ENCODE measurements at places on chromosomes 13 and 19.

- DNase-seq: no peak
Measured at GRCh38 chr19:29923653-29924052, 18.4 kb upstream of the URI1 start.

- DNase-seq: no peak
Measured at GRCh38 chr19:49536921-49537462, 9.2 kb downstream of the RCN3 start.

GRCh38 chr13:50125554-50126262 is 110.5 kb downstream of the KCNRG start:
- DNase-seq: peak; percentile 96

- no peak for DNase-seq
Measured at GRCh38 chr13:70896136-70896535, 787.9 kb upstream of the KLHL1 start.

DNA sequence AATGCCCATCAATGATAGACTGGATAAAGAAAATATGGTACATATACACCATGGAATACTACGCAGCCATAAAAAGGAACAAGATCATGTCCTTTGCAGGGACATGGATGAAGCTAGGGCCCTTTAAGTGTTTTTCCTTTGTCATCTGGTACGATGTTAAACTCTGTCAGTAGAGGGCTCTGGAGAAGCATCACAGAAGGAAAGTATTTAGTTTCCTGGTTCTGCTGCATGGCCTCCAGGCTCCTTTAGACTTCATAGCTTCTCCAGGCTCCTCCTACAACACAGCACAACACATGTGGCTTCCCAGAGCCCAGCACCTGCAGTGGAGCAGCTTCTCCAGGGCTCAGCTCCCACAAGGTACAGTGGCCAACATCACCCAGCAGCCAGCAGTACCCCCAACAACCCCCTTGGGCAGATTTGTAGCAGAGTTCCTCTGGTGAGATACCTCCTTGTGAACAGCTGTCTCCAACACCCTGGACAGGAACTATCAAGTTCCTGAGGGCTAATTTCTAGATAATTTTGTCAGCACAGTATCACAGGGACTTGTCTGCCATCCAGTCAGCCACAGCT is 63.4 kb downstream of the KCTD12 start:
- DNase-seq: peak; percentile 46

GRCh38 chr19:6393983-6394412 is 1.0 kb upstream of the GTF2F1 start:
- no peak for DNase-seq

DNA sequence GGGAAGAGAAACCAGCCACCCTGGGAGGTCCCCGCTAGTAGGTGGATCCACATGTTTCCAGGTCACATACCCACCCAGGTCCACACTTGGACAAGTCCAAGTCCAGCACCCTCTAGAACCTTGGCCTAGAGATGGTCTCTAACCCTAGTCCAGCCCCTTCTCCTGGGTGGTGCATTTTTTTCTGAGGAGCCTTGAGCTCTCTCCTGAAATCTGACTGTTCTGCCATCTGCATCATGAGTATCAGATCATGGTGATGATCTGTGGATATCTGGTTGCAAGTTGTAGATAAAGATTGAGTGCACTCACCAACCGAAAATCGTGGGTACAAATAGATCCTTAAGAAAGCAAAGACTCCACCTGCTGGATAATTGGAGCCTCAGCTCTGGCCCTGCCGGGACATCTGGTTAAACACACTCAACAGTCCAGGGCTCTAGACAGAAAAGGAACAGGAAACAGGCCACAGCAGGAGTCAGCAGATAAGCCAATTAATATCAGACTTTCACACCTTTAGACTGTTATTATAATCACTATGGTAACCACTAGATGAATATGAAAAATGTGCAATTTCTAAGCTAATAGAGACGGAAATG is 41.1 kb downstream of the GPR12 start:
- DNase-seq: peak; percentile 48

DNA sequence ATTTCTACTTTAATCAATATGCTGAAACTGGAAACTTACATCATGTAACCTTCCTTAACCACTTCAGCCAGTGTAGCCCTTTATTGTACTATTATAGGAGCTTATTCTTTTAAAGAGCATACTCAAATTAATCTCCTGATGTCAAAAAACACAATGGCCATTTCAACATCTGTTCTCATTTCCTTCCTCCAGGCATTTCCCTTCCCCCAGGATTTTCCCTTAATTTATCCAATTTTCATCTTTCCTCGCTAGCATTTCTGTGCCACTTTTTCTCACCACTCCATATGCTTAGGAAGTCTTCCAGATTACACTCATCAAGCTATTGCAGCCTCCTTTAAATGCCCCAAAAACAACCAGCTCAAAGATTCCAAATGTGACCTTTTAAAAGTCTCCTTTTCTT is 265.0 kb downstream of the PCDH9 start:
- DNase-seq: peak; percentile 87

- DNase-seq: no peak
Measured at GRCh38 chr13:46172531-46172991, 9.4 kb downstream of the LCP1 start.
